ENCODE measurements at places on chromosomes 6 and 20. TPM values are rescaled to one million over a fixed set of nuclear protein-coding genes. Genes with fewer than 3 reads are reported as not detected.

Gene VEGFA
- polyA plus RNA-seq, result 191 TPM

GRCh38 chr20:50538276-50538675, 28.1 kb downstream of the PTPN1 start:
- no peak for DNase-seq
- peaks cover 2% of the 10 kb centered on the region for H3K36me3 ChIP-seq
- H3K27me3 ChIP-seq, result no peaks in the 10 kb centered on the region
- H3K27ac ChIP-seq, result no peak overlapping the region

- peaks cover 17% of the 10 kb centered on the region for H3K4me1 ChIP-seq
- H3K27me3 ChIP-seq, result no peaks in the 10 kb centered on the region
- peak; percentile 93 for DNase-seq
- H3K27ac ChIP-seq, result no peak overlapping the region
Observed at GRCh38 chr6:107813555-107814194, 10.4 kb downstream of the SCML4 start.

Gene VSX1
- not detected for polyA plus RNA-seq

- peaks cover 10% of the 10 kb centered on the region for H3K4me1 ChIP-seq
- no peak overlapping the region for H3K4me3 ChIP-seq
- H3K36me3 ChIP-seq, result no peaks in the 10 kb centered on the region
- DNase-seq, result no peak
Observed at GRCh38 chr6:113625850-113626249, 231.3 kb upstream of the MARCKS start.

Gene SEMG1
- not detected for polyA plus RNA-seq

Gene CST4
- not detected for polyA plus RNA-seq

- H3K27me3 ChIP-seq, result no peaks in the 10 kb centered on the region
- H3K36me3 ChIP-seq, result no peaks in the 10 kb centered on the region
- no peak overlapping the region for H3K27ac ChIP-seq
- no peaks in the 10 kb centered on the region for H3K4me1 ChIP-seq
Observed at GRCh38 chr6:99013145-99013544, 65.4 kb upstream of the FBXL4 start.

- H3K27ac ChIP-seq, result peak overlapping the region; percentile 81
- no peaks in the 10 kb centered on the region for H3K27me3 ChIP-seq
- peak overlapping the region; percentile 94 for H3K4me3 ChIP-seq
- peaks cover 61% of the 10 kb centered on the region for H3K4me1 ChIP-seq
- no peak for DNase-seq
Observed at GRCh38 chr6:34238585-34239499, 2.2 kb downstream of the HMGA1 start.

DNA sequence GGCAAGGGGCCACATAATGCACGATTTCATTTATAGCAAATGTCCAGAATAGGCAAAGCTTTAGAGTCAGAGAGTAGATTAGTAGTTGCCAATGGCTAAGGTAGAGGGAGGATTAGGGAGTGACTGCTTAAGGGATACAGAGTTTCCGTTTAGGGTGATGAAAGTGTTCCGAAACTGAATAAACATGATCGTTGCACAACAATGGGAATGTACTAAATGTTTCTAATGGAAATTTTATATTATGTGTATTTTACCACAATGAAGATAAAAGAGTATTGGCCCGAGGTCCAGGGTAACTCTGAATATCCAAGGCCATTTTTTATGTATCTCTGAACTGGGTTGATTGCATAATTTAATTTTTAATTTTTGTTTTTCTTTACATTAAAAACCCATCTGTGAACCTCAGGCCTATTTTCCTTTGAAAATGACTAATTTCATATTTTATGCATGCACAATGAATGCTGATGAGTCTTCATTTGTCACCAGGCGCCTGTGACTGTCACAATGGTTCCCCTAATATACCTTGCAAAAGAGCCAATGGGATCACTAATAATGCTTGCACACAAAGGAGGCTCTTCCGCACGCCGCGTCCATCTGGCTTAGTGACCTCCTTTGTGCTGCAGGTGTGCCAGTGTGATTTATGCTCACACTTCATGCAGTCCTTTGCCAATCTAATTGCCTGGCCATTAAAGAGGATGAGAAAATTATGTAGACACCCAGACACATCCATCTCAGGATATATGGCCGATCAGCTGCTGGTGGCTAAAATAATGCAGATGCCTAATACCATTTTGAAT, 612.5 kb downstream of the CDH26 start:
- H3K27ac ChIP-seq, result no peak overlapping the region
- H3K4me3 ChIP-seq, result no peak overlapping the region
- no peaks in the 10 kb centered on the region for H3K4me1 ChIP-seq
- H3K27me3 ChIP-seq, result peaks cover 8% of the 10 kb centered on the region
- no peaks in the 10 kb centered on the region for H3K36me3 ChIP-seq

Gene KCNK17
- polyA plus RNA-seq, result not detected

GRCh38 chr20:53149148-53149889, 177.2 kb downstream of the TSHZ2 start:
- DNase-seq, result no peak
- no peaks in the 10 kb centered on the region for H3K4me1 ChIP-seq
- H3K36me3 ChIP-seq, result no peaks in the 10 kb centered on the region
- no peak overlapping the region for H3K4me3 ChIP-seq
- H3K27ac ChIP-seq, result no peak overlapping the region

Gene RRP36
- 67.5 TPM for polyA plus RNA-seq

Gene PARD6B
- polyA plus RNA-seq, result 2.0 TPM

GRCh38 chr20:11155156-11155756, 481.5 kb upstream of the JAG1 start:
- no peaks in the 10 kb centered on the region for H3K36me3 ChIP-seq
- H3K4me1 ChIP-seq, result peaks cover 36% of the 10 kb centered on the region
- H3K27me3 ChIP-seq, result no peaks in the 10 kb centered on the region
